ENCODE measurements at places on chromosomes 16 and 17. TPM values are rescaled to one million over a fixed set of nuclear protein-coding genes. Genes with fewer than 3 reads are reported as not detected.

- DNase-seq: no peak
These were observed 13.9 kb downstream of the TNS4 start for GRCh38 chr17:40487371-40488020.

GRCh38 chr17:82838386-82839063 lies 1.3 kb downstream of the ZNF750 start:
- DNase-seq: no peak

- DNase-seq: no peak
These were observed 12.0 kb downstream of the CRLF3 start for GRCh38 chr17:30812218-30813177.

- no peak for DNase-seq
These were observed 27.1 kb downstream of the XPO6 start for GRCh38 chr16:28184625-28185024.

GRCh38 chr17:34502426-34502825 lies 77.0 kb upstream of the TMEM132E start:
- no peak for DNase-seq

The KCNG4 gene
- not detected for total RNA-seq

The SLFN13 gene
- total RNA-seq: 4.1 TPM

The PRSS33 gene
- not detected for total RNA-seq

The NLGN2 gene
- total RNA-seq: 9.6 TPM

Data from lower leg skin (tissue), 4 donors.